Retina (tissue), 1 donor: ENCODE measurements at places on chromosomes 1 and 21.
A peak's percentile ranks its signal among the peaks of the same experiment; 100 is the strongest.

- DNase-seq, result no peak
These were observed 231.7 kb upstream of the B3GALT2 start for GRCh38 chr1:193417945-193418744.

- DNase-seq, result no peak
These were observed 26.2 kb upstream of the ID3 start for GRCh38 chr1:23585321-23586022.

DNA sequence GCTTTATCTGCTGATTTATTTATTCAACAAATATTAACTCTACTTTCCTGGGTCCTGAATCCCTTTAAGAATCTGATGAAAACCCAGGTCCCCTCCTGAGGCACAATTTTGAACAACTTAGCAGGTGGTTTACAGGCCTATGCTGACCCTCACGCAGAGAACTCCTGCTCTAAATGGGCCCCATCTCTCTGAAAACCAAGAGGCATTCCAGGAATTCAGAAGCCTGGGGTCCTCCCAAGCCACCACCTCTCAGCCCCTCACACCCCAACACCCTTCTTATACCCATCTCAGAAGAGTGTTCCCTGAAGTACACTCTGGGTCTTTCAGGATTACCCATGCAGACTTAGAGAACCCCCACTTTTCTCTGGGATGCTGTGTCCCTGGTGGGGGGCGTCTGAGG lies 34.5 kb downstream of the LHX4 start:
- no peak for DNase-seq

DNA sequence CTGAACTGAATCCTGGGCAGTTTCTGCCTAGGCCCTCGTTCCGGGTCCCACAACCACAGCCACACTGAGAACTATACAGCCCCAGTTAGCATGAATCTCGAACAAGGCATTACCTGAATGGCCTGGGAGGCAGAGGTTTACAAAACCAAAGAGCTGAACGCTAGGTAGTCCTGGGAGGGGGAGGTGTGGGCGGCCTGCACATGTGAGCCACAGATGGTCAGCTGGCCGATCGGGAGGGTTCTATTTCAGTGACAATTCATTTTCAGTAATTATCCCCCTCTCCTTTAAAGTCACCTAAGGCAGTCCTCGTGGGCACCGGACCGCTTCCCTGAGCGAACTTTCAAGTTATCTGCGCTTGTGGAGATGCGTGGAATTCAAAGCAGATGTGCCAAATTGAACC lies 111.9 kb downstream of the GLIS1 start:
- no peak for DNase-seq

DNA sequence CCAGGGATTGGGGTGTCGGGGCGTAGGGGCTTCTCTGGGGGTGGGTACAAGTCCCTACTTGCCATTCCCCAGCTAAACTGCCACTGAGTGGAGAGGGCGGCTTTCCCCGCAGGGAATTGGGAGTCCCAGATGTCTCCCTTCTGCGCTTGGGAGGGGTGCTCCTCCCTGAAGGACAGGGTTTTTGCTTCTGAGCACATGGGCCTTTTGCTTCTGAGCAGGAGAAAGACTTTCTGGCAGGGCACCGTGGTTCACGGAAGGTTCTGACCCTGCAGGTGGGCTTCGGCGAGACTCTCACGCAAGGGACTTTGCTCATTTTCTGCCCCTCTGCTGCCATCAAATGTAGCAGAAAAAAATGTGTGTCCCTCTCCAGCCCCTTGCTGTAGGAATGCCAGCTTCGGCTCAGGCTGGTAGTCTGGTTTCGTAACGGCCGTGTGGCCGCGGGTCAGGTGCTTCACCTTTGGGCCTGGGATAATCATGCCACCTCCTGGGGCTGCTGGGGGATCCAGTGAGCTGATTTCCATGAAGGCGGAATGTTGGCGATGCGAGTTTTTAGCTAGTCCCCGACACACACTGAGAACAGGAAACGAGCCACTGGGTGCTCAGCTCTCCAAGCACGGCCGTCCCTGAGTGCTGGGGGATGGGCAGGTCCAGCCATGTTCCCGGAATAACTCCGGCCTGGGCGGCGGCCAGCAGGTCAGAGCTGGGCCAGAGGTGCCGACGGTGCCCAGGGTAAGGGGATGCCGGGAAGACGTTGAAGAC lies 364.0 kb downstream of the CAMTA1 start:
- peak; percentile 56 for DNase-seq
